Suppressor macrophage treated with lipopolysaccharide for 4 hours (primary cell): ENCODE measurements at places on chromosomes 3 and 15.

GRCh38 chr3:170257145-170257544 lies 34.9 kb downstream of the PRKCI start:
- DNase-seq = no peak

GRCh38 chr3:131925571-131925970 lies 109.2 kb downstream of the CPNE4 start:
- DNase-seq = no peak

DNA sequence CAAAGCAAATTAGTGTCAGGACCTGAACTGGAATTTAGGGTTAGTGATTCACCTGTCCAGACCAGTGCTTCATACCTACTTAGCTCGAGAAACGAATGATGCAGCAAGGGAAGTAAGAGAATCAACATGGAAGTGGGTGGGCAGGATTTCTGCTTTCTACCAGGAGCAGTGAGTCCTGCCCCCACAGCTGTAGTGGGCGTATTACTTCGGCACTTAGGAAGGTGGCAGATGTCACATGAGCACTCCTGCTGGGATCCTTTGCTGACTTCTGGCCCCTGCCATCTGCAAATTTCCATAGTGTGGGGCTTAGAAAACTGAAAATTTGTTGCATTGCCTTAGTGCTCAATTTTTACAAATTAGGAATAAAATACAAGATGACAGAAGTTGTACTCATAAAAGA lies 31.2 kb downstream of the RYR3 start:
- no peak for DNase-seq

GRCh38 chr3:111820651-111821050 lies 38.4 kb upstream of the PHLDB2 start:
- DNase-seq = no peak

DNA sequence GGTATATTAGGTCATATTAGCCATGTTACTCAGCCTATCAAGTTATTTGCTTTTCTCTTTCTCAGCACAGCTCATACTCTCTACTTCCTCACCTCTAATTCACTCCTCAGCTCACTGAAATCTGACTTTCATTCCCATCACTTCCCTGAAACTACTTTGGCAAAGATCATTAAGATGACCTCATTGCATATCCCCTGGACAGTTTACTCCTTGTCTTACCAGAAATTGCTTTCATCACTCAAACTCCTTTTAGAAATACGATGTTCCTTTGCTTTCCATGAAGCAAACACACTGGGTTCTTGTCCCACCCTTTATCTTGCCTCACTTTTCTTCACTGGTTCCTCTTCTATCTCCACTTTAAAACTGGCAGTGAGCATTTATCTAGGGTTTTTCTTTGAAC lies 354.4 kb downstream of the TUSC7 start:
- peak; percentile 83 for DNase-seq

DNA sequence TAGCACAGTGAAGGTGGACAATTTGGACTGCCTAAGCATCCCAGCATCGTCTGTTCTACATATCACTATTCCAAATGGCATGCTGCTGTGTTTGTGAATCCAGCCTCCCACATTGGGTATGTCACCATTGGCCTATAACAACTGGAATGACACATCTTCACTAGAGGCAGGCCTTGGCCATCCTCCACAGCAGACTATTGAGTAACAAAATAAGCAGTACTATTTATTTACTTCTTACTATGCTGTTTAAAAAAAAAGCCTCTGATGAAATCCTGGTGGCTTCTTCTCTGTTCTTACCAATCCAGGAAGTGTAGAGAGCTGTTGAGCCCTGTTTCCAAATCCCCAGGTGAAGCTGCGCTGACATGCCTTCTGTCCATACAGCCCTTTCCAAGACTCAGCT lies 30.6 kb upstream of the CERS3 start:
- peak; percentile 68 for DNase-seq

DNA sequence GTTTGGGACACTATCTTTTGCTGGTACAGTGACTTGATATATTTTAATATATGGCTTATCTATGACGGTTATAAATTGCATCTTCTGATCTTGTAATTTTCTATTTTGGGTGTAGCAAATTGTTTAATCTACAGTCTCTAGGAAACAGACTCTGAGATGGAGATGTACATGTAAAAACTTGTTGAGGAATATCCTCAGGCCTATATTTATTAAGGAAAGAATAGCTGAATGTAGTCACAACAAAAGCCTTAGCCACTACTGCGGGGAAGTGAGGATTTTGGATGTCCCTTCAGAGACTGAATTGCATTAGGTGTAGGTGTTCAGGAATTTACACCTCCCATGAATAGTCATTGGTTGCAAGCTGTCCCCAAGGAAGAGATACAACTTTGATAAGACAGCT lies 13.8 kb upstream of the OR5K3 start:
- DNase-seq = no peak

DNA sequence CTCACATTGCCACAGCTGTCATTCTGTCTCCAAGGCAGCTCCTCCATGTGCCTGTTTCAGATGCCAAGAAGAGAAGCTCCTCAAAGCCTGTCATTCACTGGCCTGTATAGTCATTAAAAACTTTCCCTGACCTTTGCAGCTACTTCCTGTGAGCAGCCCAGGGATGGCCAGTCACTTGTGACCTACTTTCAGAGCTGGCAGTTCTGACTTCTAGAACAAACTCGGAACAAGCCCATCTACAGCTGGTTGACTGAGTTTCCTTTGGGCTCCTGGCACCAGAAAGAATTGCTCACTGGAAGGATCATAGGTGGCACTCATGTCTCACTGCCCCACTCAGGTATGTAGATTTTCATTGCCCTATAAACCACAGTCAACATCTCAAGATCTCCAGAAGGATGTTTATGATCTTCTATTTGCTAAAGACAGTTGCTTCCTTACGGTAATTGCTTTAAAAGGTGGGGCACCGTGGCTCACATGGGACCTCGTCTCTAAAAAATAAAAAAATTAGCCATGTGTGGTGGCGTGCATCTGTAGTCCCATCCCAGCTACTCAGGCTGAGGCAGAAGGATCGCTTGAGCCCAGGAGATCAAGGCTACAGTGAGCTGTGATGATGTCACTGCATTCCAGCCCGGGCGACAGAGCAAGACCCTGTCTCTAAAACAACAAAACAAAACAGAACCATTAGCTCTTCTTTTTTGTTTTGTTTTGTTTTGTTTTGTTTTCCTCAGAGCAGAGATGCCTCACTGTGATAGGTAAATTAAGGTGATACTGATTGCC lies 11.2 kb upstream of the ATP13A3 start:
- DNase-seq = peak; percentile 81

GRCh38 chr3:12253516-12254343 lies 35.1 kb upstream of the PPARG start:
- DNase-seq = peak; percentile 36

- DNase-seq = no peak
These were observed 1.1 kb downstream of the SAMMSON start for GRCh38 chr3:70000563-70001081.

DNA sequence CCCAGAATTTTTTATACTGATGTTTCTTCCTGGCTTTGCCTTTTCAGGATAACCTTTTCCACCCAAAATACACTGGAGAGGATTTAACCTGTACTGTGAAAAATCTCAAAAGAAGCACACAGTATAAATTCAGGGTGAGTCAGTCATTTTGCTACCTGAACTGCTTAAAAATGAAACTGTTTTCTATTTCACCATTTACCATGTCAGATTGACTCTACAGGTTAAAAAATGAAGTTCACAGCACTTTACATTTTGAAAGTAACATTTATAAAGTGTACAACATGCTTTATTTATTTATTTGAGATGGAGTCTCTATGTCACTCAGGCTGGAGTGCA lies 115.2 kb downstream of the GHSR start:
- no peak for DNase-seq

DNA sequence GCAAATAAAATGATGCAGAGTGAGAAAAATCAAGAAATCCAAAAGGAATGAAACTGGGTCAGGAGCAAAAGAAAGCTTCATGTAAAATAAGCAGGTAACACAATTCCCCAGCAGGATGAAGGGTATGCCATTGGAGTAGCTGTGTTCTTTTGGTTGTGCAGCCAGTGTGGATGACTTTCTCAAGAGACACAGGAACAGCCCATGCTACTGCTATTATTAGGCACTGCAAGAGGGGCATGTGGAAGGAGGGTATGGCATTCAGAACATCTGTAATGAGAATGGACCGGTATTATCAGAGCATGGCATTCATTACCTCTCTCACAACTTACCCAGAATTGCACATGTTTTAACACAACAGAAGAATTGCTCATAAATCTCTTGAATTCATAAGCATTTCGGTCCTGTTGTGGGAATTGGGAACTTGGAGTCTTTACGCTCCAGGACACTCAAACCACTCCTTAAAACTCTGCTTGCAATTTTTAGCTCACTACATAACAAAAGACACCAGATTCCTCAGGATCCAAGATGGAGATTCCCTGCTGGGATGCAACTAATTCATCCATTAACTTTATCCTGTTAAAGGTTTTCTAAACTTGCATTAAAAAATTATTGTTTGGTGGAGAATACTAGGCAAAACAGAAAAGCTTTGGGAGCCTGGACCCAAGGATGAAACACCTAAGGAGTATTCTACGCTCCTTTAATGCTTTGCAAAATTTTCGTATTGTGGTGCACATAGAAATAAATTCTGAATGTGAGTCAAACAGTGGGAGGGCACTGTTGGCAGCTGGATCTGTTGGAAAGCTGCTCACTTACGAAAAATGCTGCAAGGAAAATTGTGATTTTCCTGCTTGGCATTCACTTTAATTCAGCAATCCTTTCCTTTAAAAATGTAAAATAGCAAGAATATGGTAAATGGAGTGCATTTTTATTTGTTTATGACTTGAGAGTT lies 34.6 kb upstream of the CDIN1 start:
- DNase-seq = no peak

- peak; percentile 80 for DNase-seq
These were observed 44.6 kb downstream of the ABHD2 start for GRCh38 chr15:89132611-89133507.

- DNase-seq = no peak
These were observed 11.5 kb upstream of the MAP3K13 start for GRCh38 chr3:185351396-185351795.

GRCh38 chr15:92621972-92622533 lies 33.5 kb downstream of the FAM174B start:
- DNase-seq = no peak

GRCh38 chr3:89042236-89042835 lies 65.1 kb upstream of the EPHA3 start:
- no peak for DNase-seq

DNA sequence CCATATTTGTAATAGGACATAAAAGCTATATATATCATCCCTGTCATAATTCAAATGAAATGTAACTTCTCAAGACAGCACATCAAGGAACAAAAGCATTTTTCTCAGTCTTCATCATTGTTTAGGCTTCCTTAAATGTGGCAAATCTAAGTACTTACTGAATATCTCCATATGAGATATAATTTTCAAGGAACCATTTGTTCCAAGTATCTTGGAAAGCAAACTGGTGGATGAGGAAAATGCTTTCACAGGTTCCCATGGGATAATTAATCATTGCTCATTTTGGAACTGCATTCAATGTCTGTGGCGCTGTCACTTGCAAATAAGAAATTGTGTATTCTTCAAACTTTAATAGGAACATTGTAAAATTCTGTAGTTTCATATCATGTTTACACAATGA lies 52.6 kb upstream of the ZNF385D start:
- no peak for DNase-seq

DNA sequence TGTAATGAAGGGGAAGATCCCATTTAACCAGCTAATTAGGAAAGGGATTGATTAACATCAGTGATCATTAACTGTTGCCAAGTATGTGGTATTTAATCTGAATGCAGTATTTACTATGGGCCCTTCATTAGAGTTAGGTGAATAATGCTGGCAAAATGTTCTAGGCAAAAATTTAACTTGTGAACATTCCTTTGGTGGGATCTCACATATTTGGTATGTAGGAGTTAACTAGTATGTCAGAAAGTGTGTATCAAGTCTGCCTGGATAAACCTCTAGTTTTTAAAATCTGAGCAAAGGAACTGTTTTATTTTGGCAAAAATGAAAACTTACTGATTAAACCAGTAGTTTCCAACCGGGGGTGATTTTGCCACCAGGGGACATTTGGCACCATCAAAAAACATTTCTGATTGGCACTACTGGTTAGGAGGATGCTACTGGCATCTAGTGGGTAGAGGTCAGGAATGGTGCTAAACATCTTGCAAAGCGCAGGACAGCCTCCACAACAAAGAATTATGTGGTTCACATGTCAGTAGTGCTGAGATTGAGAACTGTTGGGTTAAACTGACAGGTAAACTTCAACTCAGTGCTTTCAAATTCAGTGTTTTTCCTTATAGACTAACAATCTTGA lies 22.5 kb downstream of the LRTM1 start:
- DNase-seq = no peak

- no peak for DNase-seq
These were observed 66.4 kb upstream of the TJP1 start for GRCh38 chr15:29888646-29889045.

DNA sequence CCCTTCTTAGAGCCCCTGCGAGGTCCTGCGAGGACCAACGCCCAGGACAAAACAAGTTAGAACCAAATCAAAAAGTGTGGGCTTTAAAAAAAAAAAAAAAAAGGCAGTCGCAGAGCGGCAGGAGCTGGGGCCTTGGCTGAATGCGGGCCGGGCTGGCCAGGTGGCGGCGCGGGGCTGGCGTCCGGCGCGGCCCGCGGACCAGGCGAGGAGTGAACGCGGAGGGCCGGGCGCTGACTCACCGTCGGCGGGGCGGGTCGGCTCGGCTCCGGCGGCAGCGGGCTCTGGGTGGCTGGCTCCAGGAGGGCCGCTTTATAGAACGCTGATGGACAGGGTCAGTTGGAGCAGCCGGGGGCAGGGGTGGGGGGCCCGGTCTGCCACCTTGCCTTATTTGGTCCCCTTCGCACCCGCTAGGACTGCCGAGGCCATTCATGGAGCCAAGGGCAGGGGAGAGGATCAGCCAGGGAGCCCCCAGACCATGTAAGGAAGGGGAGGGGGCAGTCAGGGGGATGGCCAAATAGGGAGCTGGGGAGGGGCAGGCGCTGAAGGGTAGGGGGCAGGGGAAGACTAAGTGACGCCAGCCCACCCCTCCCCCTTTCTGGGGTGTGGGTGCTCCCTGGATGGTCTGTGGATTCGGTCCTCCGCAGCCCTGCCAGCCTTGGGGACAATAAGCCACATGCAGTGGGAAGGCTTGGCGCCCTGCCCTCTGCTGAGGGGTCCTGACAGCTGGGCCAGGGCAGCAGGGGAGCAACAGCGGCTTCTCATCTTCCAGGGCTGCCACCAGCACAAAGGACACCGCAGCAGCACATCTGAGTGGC lies at the start of gene ACTC1:
TSS of gene ACTC1 (minus strand) at position 283 of the 815 bp plus-strand sequence. CDS start 741 bp downstream, outside the sequence.
- peak; percentile 14 for DNase-seq

DNA sequence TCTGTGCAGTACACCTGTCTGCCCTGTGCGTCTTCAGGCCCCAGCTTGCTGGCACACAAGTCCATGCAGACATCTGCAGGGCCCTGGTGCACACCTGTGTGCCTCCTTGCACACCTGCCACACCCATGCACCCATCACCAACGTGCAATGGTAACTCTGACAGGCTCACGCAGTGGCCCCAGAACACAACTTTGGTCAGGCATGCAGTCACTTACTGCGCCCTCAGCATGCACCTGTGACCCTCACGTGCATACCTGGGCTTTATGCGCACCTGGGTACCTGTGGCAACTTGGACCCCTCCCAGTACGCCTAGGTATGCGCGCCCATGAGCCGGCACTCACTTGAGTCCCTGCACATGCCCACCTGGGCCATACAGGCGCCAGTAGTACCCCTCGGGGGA lies 1.7 kb downstream of the PLXND1 start:
- no peak for DNase-seq

- DNase-seq = no peak
These were observed 342.7 kb downstream of the PTPRG start for GRCh38 chr3:61903931-61904657.

GRCh38 chr3:156051651-156052050 lies 68.7 kb upstream of the KCNAB1 start:
- DNase-seq = no peak
